ENCODE measurements at places on chromosomes 4 and X.

GRCh38 chr4:188960411-188961093 lies 821.3 kb downstream of the TRIML1 start:
- no peak for DNase-seq

DNA sequence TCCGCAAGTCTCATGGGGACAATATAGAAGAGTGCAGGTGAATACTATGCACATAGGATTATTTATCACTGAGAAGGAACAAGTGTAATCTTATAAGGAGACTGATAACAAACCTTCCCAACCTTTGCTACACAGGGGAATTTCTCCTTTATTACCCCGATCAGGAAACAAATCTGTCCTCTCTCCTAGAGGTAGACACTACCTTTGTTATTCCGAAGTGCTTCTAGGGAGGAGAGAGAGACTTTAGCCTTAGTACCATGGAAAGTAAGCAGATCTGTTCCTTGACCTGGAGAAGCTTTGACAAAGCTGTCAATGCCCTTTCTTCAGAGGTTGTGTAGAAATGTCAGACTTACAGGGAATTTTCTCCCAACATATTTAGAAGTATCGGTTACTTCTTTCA lies 475.5 kb downstream of the CCSER1 start:
- DNase-seq = no peak

- peak; percentile 36 for DNase-seq
These were observed 34.6 kb upstream of the DCAF8L2 start for GRCh38 chrX:27555514-27555913.

DNA sequence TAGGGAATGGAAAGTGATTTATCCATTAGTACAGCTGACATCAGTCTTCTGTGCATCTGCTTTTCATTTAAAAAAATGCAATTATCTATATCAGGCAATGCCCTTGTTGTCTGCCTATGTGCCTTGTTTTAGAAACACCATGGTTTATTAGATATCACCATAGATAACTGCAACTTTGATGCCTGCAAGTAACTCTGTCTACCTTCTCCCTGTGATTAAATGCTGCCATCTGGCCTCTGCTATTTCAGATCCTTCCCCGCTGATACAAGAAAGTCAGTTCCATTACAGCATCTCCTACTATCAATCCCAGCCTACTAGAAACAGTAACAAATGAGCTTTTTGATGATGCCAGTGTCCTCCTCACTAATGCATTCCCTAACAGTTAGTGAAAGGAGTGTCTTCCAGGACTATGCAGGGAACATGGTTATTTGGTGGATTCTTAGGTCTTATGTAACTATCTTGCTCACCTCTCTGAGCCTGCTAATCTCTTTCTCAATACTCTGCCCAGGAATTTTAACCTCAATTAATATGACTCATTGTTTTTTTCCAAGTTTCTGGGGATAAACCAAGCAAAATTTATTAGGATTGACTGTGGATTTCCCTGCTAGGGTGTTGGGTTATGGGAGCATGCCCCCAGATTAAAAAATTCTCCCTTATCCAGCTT lies 444.9 kb downstream of the RAPGEF2 start:
- DNase-seq = no peak

- DNase-seq = no peak
These were observed 14.0 kb downstream of the EPGN start for GRCh38 chr4:74322301-74322700.

DNA sequence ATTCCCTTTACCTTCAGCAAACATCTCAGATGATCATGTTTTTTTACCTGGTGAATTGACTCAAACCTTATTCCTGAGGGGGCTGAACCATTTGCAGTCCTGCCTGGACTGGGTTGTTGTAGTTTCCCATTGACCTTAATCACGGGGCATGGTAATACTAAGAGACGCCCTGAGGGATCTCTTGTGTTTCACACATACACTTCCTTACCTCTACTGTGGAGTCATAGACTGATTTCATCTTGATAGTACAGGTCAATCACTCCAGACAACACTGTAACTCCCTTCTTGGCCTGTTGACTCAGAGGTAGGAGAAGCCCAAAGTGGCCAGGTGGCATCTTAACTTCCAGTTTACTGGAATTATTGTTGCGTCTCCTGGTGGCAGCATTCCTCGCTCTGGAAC lies 1064.0 kb upstream of the PCDH10 start:
- DNase-seq = no peak

DNA sequence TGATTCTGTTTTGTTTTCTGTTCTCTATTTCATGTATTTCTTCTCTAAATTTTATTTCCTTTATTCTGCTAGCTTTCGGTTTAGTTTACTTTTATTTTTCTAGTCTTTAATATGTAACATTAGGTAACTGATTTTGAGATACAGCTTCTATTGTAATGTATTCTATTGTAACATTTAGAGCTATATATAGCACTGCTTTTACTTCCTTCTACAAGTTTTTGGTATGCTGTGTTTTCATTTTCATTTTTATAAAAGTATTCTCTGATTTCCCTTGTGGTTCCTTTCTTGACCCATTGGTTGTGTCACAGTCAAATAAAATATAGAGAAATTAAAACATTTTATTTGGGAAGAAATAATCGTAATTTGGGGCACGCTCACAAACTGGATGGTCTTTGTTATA lies 13.9 kb upstream of the CT47A1 start:
- no peak for DNase-seq

DNA sequence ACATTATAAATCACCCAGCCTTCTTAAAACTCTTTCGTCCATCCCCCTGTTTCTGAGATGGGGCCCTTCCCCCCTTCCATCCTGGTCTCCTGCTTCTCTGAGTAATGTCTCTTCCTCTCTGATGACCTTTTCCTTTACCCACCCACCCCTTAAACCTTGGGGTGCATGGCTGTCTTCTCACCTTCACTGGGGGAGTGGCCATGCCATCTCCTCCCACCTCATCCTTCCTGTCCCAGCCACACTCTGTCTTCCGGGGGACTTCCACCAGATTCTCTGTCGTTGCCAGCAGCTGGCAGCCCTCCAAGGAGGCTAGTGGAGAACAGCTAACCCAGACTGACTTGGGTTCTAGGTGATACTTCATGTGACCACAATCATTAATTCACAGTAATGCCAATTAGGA lies 83.2 kb upstream of the SCML1 start:
- no peak for DNase-seq

GRCh38 chr4:118033148-118034052 lies 886 bp upstream of the NDST3 start:
- DNase-seq = peak; percentile 48

DNA sequence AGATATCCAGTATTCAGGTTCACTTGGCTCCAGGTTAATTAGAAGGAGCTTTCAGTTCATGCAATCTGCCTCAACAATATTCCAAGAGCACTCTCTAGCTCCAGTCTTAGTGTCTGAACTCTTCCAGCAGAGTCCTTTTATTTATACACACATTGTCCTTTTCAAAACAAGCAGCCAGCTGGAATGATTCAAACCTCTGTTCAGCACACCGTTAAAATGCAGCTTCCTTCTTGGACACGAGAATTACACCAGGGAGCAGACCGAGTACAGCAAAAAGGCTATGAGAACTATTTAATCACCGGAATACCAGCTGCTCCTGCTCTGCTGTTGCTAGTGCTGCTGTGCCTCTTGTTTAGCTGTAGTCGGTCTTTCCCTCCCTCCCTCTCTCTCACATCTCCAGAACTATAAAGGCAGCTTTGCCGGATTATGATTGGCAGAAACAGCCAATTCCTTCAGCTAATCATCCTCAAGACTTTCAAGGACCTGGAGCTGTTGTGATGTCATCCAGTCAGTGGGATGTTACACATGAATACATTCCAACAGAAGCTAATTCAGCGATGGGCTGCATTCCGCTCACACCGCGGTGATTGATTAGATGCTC lies at the start of gene NDST4:
TSS of gene NDST4 (minus strand) at position 115 of the 601 bp plus-strand sequence. CDS start 36,584 bp downstream, outside the sequence.
- peak; percentile 16 for DNase-seq

- DNase-seq = no peak
These were observed 40.4 kb downstream of the RELL1 start for GRCh38 chr4:37645736-37646135.

DNA sequence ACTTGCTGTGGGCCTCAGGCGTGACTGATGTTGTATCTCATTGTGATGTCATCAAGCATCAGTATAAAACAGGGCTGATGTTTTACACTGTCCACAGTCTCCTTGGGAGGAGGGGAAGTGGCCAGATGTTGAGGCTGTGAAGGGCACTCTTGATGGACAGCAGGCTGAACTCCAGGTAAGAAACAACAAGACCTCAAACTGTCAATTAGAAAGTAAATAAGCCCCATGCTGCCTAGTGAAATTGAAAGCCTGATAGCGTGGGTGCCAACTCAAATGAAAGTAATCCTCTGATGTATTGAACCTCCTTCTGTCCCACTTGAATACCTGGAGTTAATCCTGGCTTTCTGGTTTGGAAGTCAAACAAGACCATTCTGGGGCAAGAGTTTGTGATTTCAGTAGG lies 19.7 kb downstream of the VSIG1 start:
- DNase-seq = no peak

DNA sequence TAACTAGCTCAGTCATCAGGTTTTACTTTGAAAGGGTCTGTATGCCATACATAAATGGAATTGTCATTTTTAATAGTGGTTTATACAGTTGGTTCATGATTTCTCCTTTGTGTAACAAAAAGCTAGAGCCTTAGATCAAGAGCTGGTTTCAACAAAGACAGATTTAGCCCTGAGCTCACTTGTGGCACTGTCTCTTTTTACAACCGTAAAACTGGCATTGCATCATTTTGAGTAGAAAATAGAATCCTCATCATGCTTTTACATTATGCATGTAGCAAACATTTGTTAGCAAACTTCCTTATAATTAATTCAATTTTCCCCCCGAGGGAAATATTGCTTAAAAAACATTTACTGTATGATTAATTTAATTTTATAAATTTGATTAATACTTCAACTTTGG lies 1871.5 kb downstream of the ARAP2 start:
- no peak for DNase-seq

- no peak for DNase-seq
These were observed 16.3 kb downstream of the VSIG4 start for GRCh38 chrX:66023385-66024091.

DNA sequence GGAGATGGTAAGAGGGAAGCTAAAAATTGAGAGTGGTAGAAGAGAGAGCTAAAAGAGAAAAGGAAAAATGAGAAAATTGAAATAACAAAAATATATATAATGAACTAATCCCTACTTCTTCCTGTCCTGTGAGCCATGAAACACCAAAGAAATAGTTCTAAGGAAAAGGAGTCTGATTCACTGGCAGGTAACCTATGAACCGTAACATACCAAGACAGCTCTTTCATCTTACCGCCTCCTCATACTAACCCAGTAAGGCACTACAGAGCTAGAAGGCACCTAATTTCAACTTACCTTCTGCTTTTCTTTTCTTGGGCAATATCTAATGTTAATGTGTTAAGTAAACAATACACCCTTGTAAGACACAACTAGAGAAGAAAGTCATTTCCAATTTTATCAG lies 297.7 kb upstream of the DIAPH2 start:
- no peak for DNase-seq

DNA sequence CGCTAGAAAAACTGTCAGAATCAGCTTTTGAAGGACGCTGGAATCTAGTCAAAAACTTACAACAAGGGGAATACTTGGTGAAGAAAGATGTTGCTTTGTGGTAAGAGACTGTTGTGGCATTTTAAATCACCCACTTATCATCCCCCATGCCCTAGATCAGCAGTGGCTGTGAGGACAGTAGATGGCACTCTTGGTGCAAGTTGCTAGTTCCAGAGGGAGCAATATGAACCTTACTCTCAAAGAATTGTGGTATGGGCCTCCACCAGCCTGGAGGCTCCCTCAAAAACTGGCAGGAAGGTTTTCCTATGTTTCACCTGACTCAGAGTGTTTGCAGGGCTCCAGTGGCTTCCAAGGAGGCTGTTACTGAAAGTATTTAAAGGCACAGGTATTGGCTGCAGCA lies 37.7 kb upstream of the SLC16A2 start:
- DNase-seq = peak; percentile 36

DNA sequence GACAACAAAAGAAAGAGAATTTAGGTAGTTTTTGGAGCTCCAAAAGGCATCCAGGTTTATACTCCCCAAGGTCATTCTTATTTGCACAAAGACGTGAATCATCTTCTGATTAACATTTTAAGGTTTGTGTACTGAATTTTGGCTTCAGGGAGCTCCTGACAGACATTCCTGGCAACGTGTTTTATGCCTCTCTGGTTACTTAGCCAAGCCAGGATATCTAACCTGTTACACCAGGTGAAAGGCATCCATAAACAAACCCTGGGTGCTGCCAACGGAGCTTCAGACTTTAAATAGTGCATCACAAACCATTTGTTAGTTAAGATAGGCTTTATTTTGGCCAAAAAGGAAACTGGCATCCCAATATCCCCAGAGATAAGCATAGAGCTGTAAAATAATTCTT lies 997.3 kb downstream of the ARAP2 start:
- no peak for DNase-seq

GRCh38 chr4:151874328-151874727 lies 113.5 kb upstream of the GATB start:
- DNase-seq = no peak

- no peak for DNase-seq
These were observed 19.5 kb downstream of the WWC2 start for GRCh38 chr4:183118585-183118984.

- no peak for DNase-seq
These were observed 77.3 kb upstream of the CLNK start for GRCh38 chr4:10761903-10762302.

DNA sequence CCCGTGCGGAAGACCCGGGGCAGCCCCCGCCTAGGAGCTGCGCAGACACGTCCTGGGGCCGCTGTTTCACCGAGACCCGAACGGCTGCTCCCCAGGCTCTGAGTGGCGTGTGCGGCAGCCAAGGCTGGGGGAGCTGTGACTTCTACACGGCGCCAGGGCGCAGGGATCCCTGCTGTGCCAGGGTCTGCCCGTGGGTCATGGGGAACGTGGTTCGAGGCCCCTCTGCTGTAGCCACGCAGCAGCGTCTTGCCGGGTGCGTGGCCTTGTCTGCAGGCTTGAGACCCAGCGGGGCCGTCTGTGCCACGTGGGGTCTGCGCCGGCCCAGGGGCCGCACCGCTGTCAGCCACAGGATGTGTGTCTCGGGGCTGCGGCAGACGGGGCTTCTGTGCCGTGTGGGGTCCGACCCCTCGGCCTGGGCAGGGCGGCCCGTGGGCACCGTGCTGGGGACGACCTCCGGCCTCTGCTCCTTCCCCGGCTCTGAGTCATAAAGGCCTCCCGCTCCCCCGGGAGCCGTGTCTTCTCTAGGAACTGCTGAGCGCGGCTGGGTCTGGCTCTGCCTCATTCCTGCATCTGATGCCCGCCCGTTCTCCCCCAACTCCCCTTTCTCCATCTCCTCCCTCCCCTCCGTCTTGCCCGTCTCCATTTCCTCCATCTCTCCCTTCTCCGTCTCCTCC lies 12.7 kb upstream of the GTPBP6 start:
- no peak for DNase-seq

- DNase-seq = no peak
These were observed 18.0 kb downstream of the ING2 start for GRCh38 chr4:183522821-183523220.

GRCh38 chr4:152165146-152165545 lies 370.7 kb downstream of the FBXW7 start:
- DNase-seq = no peak
